Activated CD4-positive, alpha-beta T cell treated with anti-CD3 and anti-CD28 coated beads, Interleukin-2, amount 50 U/mL, for 1 hour (primary cell): ENCODE measurements at places on chromosomes 5 and 9.

DNA sequence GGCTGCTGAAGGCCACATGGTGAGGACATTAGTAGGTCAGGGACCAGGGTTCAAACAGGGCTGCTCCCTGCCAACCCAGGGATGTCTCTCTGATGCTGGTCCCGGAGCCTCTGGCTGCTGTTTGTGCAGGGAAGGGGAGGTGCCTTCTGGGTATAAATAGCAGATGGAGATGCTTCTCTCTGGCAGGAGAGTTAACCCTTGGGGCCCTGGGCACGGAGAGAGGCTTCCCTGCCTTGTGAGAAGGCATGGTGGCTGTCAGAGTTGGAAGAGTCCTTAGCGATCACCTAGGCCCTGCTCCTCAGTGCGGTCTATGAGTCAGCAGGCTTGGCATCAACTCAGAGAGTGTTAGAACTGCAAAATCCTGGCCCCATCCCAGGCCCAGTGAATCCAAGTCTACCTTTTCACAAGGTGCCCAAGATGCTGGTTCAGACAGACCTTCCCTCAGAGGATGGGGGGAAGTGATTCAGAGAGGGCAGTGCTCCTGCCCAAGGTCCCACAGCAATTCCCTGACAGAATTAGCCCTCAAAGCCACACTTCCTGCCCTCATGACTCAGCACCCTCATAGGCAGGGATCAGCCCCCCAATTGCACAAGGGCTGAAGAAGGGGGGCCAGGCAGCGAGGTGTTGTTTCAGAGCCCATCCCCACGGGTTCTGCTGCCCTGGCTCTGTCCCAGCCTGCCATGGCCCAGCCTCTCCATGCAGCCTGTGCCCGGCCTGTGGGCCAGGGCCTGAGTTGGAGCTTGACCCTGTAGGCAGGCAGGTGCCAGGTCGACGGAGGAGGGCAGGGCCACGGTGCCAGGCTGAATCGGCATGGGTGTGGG lies 25.6 kb downstream of the CAMK2A start:
- no peak for DNase-seq

DNA sequence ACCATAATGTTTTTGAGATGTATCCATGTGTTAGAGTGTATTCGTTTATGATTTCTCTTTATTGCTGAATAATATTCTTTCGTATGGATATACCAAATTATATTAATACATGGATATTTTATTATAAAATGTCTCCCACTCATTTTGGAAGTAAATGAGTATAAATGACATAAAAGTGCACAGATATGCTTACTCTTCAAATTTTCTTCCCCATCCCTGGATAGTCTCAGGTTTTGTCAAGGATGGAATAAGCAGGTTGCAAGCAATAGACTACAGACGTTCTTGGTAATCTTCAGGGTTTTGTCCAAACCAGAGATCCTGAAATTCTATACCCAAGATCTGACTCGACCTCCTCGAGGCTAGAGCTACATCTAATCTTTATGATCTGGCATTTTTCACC lies 50.7 kb downstream of the NIPAL4 start:
- DNase-seq = no peak

DNA sequence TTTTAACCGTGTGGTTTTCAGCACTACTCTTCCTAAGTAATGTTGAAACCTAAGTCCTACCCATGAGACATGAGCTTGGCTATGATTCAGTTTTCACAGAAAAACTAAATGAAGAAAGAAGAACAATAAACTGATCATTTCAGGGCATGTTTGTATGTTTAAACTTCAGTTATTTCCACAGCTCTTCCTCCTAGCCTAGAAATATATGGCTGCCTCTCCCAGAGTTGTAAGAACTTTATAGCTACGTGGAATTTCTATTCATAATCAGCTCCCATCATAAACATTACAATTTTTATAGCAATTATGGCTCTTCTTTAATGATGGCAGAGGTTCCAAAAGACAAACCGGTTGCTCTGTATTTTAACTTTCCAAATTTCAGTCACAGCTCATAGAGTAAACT lies 314.7 kb upstream of the ADAMTSL1 start:
- DNase-seq = no peak

DNA sequence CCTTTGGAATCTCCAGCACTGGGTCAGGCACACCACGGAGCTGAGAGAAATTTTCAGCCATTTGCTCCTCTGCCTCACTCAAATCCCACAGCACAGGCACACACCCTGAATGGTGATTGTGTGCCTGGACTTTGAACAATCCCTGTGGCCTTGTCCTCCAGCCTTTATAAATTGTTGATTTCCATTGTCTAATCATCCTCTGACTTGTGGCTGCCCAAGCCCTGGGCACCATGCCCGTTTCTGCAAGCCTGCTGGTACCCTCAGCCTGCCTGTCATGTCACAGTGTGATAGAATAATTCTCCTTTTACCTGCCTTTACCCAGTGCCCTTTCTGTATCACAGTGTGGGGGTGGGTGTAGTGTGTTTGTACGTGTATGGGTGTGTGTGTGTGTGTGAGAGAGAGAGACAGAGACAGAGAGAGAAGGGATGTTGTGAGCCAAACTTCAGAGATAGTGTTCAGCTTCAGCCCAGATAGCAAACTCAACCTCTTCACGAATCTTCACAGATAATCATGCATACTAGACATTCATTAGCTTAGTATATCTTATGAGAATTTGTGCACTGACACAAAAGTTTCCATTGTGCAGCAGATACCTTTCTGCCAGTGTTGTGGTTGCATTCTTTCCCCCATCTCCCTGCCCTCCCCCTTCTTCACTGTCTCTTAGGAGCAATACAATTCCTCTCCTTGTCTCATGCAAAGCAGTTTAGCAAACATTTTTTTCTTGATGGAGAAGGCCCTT lies 27.8 kb upstream of the SLC44A1 start:
- no peak for DNase-seq

DNA sequence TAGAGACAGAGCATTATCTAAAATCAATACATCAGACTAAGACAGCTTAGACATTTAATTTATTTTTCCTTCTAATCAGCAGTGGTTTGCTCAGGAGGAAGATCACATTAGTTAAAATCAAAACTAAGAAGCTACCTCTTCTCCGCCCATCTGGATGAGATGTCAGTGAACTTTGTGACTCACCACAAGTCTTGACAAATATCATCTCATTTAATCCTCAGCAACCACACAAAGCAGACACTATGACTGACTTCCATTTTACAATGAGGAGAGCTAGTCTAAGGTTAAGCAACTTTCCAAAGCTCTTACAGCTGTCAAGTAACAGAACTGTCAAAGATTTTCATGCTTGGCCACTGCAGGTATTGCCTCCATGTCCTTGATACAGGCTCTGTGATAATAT lies 289.5 kb downstream of the DEPDC1B start:
- DNase-seq = no peak

DNA sequence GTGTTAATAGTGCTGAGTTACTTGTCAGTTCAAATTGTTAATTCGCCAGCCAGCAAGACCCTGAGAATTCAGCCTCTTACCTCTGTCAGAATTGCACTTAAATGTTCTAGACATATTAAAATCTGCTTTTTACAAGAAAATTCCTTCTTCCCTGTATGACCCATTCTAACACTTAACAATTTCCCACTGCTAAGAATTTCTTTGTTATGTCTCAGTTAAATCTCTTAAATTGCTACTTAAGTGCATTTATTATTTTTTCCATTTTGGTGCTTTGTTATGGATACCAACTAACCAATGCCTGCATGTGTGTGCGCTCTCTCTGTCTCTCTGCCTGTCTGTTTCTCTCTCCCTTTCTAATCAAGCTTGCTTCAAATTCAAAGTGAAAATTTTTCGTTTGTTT lies 44.9 kb downstream of the IZUMO3 start:
- DNase-seq = no peak

DNA sequence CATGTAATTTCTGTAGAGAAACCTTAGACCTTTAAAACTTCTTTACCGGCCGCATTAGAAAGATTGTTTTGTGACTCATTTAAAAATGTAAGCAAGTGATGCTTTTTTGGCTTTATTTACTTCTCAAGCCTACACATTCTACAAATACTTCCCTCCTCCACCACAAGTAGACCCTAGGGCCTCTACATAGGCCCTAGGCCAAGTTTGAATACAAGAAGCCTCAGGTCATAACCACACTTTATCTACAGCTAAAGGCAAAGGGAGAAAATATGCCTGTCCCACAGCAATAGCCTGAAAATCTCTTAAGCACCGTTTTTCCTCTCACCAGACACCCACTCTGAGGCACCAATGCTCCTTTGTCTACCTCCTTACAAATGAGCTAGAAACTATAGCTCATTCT lies 53.9 kb downstream of the CSNK1A1 start:
- DNase-seq = no peak

DNA sequence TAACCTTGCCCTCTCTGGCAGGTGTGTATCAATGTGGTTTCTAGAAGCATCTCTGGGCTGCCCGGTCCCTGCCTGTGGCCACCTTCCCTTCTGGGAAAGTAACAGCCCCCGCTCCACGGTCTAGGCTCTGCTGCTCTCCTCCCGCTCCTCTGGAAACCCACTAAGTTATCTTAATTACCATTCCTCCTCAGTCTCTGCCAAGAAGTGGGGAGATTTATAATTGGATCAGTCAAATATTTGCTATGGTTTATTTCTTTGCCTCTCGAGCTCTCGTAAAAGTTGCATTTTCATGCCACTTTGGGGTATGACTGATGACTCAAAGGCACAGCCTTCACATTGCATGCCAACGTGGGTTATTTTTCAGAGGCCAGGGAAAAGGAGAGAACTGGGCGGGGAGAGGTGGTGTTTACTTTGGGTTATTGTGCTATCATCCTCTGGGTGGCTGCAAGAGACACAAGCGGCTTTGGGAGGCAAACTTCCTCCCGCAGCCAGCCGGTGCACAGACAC lies 205.3 kb upstream of the WWC1 start:
- DNase-seq = no peak

DNA sequence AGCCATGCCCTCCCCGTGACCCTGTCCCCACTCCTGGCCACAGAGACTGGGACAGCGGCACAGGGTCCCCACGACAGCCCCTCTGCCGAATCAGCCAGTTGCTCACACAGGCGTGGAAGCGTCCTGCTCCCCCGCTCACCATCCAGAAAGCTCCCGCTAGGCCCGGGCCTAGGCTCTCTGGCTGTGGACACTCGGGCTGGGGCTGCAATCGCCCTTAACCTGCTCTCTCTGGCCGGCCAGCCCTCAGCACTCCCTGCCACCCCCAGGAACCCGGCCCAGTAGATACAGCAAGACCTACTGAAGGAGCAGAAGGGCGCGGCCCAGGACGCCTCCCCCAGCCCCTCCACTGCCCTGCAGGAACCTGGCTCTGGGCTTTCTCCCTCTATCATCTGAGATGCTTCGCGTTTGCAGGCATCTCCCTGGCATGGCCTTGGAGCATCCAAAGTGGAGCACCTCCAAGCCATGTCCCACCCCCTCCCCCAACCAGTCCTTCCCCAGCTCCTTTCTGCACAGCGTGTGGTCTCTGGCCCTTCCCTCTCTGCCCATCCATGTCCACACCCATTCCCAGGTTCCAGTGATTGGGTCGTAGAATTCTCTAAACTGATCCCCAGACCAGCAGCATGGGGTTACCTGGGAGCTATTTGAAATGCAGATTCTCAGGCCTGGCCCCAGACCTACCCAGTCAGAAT lies 113.7 kb upstream of the LMX1B start:
- no peak for DNase-seq

- no peak for DNase-seq
These were observed 564.4 kb downstream of the SEMA5A start for GRCh38 chr5:8981496-8981895.
